ENCODE measurements at places on chromosomes 1 and 21.

DNA sequence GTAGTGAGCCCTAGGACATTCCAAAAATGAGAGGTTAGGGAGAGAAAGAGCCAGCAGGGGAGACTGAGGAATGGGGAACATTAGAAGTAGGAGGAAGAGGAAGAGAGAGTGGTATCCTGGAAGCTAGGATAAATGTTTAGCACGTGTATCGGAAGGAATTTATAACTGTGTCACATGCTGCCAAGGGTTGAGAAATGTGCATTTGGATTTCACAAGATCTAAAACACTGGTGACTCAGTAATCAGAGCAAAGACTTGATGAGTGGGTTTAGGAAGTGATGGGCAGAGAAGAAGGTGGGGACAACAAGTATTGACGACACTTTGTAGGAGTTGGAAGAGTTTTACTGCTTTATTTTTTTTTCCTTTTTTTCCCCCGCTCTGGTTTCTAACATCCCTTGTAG is 193.9 kb downstream of the FMN2 start:
- no peak for DNase-seq

DNA sequence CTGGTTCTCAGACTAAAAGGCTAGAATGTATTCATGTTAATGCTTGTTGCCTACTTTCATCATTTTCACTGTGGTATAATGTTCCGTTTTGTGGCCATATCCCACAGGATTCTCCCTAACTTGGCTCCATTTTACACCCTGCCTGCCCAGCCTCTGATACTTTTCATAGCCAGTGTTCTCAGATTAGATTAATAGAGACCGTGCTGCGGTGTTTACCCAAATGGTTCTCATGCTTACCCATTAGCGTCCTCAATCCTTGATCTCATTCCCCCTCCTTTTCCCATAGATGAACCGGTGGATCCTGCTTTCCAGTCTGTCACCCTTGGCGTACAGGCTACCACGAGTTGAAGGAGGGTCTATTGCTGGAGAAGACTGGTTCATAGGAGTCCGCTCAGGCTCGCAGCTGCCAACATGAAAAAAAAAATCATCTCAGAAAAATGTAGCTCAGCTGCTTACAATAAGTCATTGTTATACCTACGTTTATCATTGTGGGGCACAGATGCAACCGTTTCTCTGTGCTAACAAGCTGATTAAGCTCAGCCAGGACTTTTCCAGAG is 78.7 kb downstream of the SETD4 start:
- no peak for DNase-seq

DNA sequence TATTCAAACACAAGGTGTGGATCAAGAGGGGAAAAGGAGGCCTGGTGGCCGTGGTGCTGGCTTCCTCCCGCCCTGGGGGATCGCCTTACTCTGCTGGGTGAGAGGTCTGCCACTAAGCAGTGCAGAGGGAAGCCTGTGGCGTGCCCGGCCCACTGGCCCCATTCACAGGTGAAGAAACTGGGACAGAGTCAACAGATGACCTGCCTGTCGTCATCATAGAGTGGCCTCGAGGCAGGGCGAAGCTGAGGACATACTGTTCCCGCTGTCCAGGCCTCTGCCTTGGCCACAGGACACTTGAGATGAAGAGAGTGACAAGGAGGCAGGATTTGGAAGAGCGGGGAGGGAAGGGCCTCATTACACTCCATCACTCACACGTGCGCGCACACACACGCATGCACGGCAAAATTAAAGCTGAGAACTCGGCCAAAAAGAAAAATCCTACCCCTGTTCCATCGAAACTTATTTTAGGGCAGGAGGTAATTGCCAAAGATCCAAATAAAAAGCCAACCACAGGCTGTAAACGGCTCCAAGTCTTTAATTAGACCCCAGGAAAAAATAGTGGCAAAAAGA is 50.5 kb downstream of the CASZ1 start:
- DNase-seq, result no peak

- no peak for DNase-seq
Observed at GRCh38 chr21:46152927-46153246, 2.5 kb downstream of the FTCD start.

DNA sequence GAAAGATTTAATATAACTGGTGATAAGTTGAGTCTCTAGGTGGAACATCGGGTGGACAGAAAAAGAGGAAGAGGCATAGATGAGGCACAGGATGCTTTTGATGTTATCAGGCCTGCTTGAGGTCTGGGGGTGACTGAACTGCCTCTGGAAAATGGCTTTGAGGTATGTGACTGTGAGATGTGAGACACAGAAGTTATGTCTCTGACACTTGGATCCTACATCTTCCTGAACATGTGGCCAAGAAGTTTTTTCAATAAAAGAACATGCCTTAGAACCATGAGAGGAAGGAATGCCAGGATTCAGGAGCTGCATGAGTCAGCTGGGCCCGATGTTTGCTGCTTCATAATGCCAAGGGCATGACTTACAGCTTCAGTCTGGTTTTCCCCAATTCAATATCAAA is 11.5 kb upstream of the AIM2 start:
- no peak for DNase-seq

DNA sequence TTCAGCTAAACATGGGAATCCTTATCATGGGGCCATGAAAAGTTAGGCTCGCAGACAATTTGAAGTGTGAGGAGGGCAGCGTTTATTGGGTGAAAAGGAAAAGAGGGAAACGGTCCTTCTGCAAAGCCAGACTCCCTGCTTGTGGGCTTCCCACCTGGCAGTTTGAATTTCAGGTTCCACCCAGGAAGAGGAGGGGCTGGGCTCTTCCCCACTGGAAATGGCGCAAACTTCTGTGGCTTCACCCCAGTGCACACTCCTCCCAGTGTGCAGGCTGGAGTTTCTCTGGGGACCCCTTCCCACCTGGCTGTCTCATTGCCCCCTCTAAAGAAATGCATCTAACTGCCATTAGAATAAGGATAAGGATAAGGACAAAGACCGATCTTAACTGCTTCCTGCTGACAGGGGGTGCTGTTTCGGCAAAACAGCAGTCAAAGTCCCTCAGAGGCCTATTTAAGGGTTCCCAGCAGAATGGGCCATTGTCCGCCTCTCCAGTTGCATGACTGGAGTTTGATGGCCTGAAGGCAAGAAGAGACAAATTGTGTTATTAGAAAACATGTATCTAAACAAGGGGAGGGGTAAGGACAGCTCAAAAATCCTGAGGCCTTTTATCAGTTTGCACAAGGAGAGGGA is 20.4 kb downstream of the AIM2 start:
- DNase-seq, result no peak

DNA sequence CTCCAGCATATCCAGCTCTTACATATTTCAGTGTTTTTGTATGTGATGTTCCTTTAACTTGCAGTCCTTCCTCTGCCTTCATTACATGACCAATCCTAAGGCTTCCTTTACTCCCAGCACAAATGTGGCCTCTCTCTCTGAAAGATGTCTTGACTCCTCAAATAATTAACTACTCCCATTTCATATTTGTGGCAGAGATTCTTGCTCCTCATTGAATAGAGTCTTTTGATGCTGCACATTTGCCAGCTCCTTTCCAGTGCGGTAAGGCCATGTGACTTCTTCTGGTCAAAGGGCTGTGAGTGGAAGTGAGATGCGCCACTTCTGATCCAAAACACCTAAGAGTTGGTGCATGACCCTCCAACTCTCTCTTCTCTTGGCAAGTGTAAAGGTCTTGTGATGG is 19.1 kb upstream of the LAMC1 start:
- no peak for DNase-seq

DNA sequence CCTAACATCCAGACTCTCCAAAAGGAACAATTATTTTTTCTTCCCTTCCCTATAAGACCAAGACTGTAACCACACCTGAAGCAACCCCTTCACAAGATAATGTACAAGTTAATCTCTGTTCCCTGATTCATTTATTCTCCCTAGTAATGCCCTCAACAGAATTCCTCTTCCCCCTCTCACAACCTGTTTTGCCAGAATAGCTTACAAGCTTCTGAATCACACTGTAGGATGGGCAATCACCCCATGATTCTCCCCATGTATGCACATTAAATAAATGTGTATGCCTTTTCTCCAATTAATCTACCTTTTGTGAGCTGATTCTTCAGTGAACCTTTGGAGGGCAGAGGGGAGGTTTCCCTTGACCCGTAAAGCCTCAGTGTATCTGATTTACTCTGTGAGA is 20.9 kb upstream of the RNF11 start:
- no peak for DNase-seq

- no peak for DNase-seq
Observed at GRCh38 chr1:206715552-206716158, 30.9 kb downstream of the MAPKAPK2 start.

DNA sequence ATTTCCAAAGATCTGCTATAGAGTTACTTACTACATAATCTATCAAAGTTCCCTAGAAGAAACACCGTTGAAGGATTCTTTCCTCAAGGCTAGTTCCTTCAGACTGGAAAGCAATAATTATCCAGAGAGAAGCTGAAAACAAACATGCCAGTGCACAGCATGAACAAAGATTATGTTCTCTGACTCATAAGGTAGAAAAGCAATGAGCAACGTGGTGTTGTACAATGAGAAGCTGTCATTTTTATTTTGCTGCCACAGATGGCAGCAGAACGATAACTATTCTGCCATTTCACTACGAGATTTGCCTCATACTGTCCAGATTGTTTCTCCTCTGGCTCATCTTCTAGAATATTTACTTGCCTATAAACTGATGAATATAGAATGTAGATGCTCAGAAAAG is 10.7 kb downstream of the EXTL2 start:
- DNase-seq, result no peak

DNA sequence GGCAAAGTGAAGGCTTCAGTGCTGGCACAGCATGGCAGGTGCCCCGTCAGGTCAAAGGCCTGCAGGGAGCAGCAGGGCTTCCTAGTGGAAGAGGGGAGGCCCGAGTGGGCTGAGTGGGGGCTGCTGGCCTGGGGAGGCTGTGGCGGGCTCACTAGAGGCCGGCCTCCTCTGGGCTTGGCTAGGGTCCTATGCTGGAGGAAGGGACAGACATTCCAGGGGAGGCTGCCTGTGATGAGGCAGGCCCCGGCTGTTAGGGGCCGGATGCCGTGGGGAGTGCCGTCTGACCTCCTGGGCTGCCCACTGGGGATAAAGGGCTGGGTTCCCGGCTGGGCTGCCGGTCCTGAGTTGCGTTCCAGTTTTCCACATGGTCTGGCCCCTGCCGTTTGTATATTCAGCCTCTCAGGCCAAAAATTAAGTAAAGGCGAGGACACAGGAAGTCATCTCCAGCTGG is 21.1 kb downstream of the PRXL2B start:
- no peak for DNase-seq

DNA sequence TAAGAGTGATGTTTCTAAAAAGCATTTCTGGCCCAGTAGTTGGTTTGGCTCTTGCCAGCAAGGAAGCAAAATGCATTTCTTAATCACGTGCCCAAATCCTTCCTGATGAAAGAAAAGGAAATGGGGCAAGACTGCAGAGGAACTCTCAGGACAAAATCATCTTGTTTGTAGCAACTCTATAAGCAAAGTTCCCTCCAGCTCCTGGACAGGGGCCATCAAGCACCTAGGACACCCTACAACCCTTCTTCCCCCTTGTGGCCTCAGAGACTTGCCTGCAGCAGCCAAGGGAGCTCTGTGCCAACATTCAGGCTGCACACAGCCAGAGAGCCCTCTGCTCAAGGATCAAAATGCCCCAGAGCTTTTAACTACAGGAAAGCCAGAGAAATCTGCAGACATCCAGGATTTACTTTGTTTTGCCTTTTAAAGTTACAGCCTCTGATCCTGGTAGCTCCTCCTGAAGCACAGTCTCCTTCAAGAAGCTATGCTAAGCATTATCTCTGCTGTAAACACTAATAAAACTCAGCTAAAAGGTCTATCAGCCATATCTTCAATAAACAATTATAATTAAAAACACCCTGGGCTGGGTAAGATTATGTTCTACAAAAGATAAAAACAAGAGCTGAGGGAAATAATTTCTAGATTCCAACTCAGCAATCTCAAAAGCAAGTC is 105.0 kb downstream of the KIAA0319L start:
- DNase-seq, result no peak

DNA sequence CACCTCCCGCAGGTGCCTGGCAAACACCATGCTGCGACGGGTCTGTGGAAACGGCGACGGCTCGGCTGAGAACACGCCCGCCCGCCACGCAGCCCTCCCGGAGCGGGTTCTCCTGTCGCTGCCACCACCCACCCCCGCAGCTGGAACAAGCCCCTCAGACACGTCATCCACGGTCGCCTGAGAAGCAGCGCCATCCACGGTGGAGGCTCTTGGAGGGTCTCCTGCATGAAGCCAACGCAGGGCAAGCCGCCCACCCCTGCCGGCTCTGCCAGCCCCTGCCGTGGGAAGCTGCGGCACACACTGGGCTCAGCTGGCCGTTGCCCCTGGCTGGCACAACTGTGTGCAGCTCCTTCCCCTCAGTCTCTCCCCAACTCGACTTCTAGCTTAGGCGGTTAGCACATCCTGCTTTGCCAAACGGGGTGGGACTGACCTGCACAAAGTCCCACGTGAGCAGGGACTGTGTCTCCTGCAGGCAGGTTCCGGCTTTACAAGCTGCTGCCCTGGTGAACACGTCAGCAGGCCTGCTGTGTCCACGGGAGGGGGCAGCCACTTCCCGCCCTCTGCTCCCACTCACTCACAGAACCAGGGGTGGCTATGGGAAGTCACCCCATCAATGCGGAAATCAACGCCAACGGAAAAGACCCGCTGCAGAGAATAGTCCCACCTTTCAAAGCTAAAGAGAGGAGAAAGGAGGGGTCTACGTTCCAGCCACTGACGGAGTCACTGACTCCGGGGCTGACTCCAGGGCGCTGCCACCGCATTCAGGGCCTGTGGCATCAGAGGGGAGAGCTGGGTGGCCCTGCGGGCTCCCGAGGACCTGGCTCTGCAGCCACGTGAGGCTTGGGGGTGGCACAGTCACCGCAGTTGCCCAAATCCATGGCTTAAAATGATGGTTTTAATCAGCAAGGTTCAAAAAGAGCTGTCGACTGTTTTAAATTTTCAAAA is 10.3 kb downstream of the POFUT2 start:
- no peak for DNase-seq

DNA sequence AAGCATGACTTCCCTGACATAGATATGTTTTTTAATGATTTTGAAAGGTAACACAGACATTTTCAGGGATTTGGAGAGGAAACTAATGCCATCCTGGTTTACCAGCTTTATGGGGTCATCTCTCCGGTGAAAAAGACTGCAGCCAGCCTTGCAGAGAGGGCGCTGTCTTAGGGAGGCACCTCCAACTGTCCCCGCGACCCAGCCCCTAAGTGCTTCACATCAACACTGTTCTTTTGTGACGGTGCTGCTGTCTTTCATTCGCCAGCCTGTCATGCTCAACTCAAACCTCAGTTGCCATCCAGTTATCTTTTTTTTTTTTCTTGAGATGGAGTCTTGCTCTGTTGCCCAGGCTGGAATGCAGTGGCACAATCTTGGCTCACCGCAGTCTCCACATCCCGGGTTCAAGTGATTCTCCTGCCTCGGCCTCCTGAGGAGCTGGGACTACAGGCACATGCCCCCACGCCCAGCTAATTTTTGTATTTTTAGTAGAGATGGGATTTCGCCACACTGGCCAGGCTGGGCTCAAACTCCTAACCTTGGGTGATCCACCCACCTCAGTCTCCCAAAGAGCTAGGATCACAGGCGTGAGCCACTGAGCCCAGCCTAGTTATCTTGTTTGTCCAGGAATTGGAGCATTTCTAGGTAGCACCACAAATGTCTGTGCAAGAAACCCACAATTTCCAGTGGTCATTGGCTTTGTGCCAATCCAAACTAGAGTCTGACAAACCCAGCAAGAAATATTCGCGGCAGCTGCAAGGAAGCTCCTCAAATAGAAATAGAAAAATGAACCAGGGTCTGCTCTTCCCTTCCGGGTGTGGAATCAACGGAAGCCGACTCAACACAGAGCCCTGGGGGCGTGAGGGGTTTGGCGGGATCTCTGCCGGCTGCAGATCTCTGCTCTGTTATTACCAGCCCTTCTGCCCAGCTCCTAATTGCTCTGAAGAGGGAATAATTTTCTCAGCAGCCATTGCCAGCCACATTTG is 24.2 kb downstream of the PDE9A start:
- DNase-seq, result no peak

All from stimulated activated CD8-positive, alpha-beta memory T cell treated with anti-CD3 and anti-CD28 coated beads, Interleukin-15, amount 100 ng/mL, for 4 hours (primary cell).